Activated naive CD4-positive, alpha-beta T cell treated with anti-CD3 and anti-CD28 coated beads, Interleukin-2, amount 50 U/mL, for 16 hours (primary cell): ENCODE measurements at places on chromosomes 7 and 10.

GRCh38 chr7:47443049-47443448 is 138.9 kb downstream of the TNS3 start:
- DNase-seq = no peak

- DNase-seq = no peak
Measured at GRCh38 chr7:50356212-50356944, 51.9 kb downstream of the IKZF1 start.

- DNase-seq = peak; percentile 33
Measured at GRCh38 chr10:80454513-80455460, 677 bp downstream of the TSPAN14 start.

DNA sequence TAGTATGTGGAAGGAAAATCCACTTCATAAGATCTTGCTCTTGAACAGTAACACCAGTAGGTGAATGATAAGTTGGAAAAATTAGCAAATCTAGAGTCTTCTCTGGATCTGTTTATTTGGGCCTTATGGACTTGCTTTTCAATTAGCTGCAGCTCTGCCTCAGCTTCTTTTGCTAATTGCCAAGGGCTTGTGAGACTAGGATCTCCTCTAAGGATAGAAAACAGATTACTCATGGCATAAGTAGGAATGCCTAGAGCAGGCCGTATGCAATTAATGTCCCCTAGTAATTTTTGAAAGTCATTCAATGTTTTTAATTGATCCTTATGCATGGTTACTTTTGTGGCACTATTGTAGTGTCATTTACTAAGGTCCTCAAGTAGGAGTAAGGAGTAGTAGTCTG is 36.5 kb upstream of the DDX50 start:
- DNase-seq = no peak

DNA sequence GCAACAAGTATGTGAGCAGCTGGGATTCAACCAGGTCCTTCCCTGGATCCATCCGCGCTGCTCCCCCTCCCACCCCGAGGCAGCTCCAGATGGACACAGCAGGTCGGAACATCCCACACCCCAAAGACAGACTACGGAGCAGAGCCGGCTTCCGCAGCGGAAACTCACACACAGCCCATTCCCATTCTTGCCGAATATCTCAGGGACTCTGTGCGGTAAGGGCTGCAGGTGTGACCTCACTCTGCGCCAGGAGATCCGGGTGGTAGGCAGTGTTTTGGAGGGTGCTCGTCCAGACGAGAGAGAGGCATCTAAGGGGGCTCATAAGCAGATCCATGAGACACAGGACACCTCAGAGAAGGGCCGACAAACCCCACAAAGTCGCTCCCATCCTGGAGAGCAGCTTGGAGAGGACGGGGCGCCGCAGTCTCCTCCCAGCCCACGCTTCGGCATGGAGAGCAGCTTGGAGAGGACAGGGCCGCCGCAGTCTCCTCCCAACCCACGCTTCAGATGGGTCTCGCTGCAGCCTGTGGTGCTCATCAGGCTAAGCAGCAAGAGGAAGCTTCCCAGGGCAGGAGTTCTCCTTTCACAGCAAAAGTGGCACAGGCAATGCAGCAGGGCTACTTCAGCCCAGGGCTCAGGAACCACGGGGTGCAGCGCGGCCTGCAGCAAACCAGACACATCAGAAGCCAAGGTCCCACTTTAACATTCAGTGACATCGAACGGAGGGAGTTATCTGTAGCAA is 179.9 kb downstream of the DIP2C start:
- no peak for DNase-seq

DNA sequence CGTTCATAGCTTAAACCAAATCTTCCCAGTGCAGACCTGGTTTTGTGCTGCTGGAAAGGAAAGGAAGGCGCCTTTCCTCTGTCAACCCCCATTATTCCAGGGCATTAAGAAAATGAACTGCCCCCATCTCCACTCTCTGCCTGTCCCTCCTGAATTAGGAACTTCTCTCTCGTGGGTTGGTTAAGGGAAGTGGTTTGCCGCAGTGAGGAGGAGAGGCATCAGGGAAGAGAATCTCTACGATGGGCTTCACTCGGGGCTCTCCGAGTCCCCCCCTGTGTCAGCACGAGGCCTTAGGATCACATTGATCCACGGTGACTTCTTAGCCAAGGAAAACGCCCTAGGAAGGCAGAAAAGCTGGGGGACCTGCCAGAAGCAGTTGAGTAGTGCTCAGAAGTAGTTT is 53.9 kb upstream of the LYZL2 start:
- no peak for DNase-seq

- DNase-seq = no peak
Measured at GRCh38 chr7:140526214-140526613, 46.9 kb upstream of the MKRN1 start.

DNA sequence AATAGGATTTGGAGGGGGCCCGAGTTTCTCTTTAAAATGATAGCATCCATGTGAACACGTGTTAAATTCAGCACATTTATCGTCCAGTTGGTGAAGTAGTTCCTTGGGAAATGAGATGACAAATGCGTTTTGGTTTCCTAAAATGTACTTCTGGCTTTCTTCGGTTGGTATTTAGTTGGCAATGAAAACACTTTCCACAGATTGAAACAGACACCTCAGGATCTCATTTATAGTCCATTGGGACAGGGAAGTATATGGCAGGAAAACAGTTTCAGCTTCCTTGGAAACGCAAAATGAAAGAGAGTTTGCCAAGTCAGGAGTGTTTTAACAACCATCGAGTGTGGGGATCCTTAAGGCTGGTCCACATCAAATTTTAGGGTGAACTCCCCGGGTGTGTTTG is 19.4 kb upstream of the LYZL1 start:
- no peak for DNase-seq

DNA sequence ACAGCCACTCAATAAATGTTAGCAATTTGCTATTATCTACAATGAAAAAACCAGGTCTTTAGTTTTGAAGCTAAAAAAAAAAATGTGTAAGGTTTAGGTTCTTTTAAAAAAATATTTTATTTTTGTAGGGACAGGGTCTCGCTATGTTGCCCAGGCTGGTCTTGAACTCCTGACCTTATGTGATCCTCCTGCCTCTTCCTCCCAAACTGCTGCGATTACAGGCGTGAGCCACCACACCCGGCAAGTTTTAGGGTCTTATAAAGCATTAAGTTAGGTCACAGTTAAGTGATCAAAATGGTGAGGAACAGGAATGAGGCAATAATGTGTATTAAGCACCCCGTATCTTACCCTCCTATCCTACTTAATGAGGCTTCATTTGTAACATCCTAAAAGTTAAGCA is 774 bp downstream of the SEM1 start:
- no peak for DNase-seq

DNA sequence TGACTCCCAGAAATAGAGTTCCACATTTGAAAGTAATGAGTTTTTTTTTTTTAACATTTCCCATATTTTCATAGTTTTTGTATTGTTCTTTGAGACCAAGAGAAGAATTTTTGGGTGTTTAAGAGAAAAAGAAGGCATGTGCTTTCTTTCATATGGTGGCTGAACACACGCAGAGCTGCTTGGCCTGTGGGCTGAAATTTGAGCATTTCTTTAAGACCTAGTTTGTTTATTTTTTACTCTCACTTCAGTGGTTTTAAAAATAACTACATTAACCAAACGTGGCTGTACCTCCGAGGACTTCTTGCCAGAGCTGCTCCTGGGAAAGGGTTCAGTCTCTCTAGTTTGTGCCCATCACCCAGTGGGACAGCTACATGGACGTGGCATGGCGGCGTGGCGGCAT is 58.3 kb downstream of the INPP5A start:
- no peak for DNase-seq

DNA sequence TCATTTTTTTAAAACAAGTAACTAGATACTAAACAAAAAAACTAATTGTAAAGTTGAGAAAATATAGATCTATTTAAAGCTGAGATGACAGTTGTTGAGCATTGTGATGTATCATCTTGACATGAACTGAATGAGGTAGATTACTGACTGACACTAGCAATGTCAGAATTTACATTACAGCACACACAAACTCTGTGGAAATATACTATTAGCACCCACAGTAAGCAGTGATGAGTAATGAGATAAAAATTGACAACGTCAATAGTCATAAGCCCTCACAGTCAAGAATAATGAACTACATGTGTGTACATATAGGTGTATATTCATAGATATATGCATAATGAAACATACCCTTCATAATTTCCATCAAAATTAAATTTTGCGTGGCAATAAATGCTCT is 368.4 kb downstream of the TFEC start:
- no peak for DNase-seq

GRCh38 chr10:89901895-89902294 is 200.5 kb downstream of the KIF20B start:
- DNase-seq = no peak

DNA sequence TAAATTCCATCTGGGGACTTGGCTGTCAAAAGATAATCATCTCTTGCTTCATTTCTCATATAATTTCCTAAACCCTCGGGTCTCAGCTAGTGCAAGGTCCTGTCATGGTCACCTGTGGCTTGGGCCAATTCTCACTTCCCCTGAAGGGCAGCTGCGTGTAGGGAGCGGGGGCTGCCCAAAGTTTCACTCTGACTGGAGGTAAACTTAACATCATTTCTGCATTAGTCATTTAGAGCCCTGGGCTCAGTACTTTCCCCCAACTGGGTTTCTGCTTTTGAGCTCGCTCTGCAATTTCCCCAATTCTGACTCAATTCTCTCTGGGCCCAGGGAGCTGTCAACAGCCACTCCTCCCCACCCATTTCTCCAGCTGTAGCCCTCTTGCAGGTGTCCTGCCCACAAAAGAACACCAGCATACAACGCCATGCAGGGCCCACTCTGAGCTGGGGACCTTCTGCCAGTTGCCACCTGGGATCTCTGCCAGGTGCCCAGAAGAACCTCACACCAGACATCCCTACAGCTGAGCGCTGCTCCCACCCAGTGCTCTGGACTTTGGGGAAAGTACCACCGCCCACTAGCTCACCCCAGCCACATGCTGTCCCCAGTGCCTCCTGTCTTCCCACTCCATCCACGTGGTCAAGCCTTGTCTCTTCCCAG is 37.9 kb downstream of the VOPP1 start:
- DNase-seq = peak; percentile 75

DNA sequence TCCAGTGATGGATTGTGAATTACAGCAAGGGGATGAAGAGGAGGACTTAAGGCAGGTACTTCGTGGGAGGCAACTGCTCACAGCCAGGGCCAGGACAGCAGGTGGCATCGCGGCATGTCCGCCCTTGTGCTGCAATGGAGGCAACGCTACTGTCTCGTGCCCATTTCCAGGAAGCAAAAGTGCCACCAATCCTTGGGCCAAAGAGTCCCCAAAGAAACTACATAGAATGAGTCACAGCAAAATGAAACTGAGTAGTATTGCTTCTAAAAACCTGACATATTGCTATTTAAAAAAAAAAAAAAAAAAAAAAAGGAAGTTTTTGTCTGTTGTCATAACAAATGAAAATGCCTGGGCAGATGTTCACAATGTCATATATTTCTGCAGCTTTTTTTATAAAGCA is 46.6 kb downstream of the RSU1 start:
- no peak for DNase-seq

DNA sequence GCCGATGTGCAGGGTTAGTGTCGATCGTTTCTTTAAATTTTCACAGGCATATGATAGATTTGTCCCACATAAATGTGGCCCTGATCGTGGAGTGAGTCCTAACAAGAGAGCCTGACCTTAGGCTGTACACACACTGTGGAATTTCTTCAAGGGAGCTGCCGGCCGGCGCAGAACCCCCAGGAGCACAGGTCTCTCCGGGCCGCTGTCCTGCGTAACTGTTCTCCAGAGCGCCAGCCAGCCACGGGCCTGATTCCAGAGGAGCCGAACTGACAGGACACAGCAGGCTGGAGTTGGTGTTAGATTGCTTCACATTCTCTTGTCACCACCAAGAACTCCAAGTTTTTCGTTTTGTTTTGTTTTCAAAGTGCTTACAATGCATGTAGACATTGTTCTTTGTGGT is 37.3 kb downstream of the SHH start:
- DNase-seq = no peak

DNA sequence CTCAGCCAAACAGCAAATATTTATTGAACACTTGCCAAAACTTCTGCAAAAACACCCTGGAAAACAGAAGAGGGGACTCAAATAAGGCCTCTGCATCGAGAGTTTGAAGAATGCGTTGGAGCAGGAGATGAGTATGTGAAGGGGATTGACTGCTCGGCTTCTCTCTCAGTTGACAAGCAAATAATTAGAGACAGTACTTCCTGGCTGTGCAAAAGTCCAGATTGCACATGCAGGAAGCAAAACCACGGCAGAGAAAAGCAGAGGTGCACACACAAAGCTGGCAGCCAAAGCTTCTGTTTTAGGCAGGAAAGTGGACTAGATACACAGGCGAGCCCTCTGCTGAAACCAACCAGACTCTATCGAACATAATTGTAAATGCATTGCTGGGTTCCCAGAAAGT is 343.6 kb upstream of the MGMT start:
- no peak for DNase-seq

- no peak for DNase-seq
Measured at GRCh38 chr7:95609277-95609971, 13.1 kb upstream of the PDK4 start.

- DNase-seq = peak; percentile 30
Measured at GRCh38 chr10:22475651-22476600, 130.6 kb downstream of the SPAG6 start.

GRCh38 chr7:77262316-77262715 is 62.7 kb upstream of the FGL2 start:
- DNase-seq = no peak

GRCh38 chr10:111128331-111129180 is 51.7 kb downstream of the ADRA2A start:
- no peak for DNase-seq

- no peak for DNase-seq
Measured at GRCh38 chr7:134768243-134768642, 11.2 kb upstream of the CALD1 start.

DNA sequence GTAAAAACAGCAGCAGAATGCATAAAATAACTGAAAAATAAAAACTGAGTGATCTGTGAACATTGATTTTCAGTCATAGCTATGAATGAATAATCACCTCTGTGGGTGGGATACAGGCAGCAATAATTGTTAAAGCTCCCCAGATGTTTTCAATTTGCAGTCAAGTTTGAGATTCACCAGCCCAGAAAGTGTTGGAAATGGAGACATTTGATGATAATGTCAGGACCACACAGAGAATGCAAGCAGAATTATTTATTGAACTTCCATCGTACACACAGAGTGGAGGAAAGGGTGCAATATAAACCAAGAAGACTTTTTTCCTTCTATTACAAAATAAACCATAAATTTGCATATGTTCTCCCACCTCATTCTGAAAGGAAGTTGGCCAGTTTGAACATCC is 601.7 kb downstream of the ANKRD7 start:
- no peak for DNase-seq

GRCh38 chr7:70082099-70082611 is 483.9 kb downstream of the AUTS2 start:
- no peak for DNase-seq

- no peak for DNase-seq
Measured at GRCh38 chr7:41777894-41778596, 75.2 kb upstream of the INHBA start.
